MCF 10A (cell line): ENCODE measurements at places on chromosomes 2 and 18. TPM values are rescaled to one million over a fixed set of nuclear protein-coding genes. Genes with fewer than 3 reads are reported as not detected.

Gene ATOH8
- total RNA-seq = 0.72 and 1.2 TPM in 2 replicates

Gene UPP2
- not detected in 2 replicates for total RNA-seq

Gene B4GALT6
- 6.0 and 14.5 TPM in 2 replicates for total RNA-seq

Gene OTX1
- total RNA-seq = 1.4 and 2.2 TPM in 2 replicates

Gene UGT1A4
- 0.12 TPM in 1 of 2 replicates, not detected in the other for total RNA-seq

Gene TRAPPC12
- 84.4 and 102 TPM in 2 replicates for total RNA-seq

Gene ANKRD30B
- total RNA-seq = not detected in 2 replicates

Gene HSBP1L1
- total RNA-seq = 46.6 and 49.4 TPM in 2 replicates

Gene ASIC4
- 0.17 TPM in 1 of 2 replicates, not detected in the other for total RNA-seq

DNA sequence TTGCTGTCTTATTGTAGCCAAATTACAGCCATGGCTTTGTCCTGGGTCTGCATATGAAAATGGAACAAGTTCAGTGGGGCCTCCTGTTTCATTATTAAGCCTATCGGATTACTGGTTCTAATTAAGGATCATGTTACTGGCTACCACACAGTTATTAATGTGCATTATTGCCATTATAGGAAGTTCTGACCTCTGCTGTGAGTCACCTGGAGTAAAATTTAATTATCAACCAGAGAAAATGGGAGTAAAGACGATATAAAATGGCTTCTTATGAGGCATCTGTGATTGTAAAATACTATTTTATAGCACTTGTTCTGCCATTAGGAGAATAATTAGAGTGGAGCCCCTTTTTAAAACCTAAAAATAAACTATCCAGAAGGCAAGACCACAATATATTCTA is 143.3 kb upstream of the ITGB6 start:
- no peak for DNase-seq

DNA sequence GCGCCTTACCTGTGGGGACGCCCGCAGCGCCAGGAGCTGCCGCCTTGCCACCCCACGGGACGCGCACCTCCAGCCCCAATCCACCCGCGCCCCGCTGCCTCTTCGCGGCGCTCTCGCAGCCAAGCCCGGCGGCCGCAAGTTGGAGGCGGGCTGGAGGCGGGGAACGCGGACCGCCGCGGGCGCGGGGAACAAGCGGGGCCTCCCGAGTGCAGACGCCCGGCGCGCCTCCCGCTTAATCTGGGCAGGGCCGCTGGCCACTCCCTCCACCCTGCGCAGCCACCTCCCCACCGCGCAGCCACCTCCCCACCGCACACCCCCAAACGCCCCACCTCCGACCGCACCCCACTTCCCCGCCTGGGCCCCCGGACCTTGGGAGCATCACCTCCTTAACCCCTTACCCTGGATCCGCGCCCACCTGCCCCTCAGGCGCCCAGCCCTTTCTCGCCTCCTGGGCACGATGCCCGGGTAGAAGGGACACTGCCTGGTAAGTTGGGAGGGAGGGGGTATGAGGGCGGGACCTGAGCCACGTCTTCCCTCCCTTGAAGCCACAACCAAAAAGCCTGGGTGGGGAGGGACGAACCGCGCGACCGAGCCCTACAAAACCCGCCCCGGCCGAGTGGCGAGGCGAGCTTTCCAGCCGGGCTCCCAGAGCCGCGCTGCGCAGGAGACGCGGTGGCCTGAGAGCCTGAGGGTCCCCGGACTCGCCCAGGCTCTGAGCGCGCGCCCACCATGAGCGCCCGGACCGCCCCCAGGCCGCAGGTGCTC is at the start of the genes COL4A3 and COL4A4:
Gene COL4A3, plus strand, starts transcription at position 627 of the 765 bp plus-strand sequence. Its CDS starts 103 bp downstream, at position 730.
Gene COL4A4, minus strand, starts transcription at position 208 of the 765 bp plus-strand sequence. CDS start 16,722 bp downstream, outside the sequence.
- DNase-seq = peak; percentile 43

DNA sequence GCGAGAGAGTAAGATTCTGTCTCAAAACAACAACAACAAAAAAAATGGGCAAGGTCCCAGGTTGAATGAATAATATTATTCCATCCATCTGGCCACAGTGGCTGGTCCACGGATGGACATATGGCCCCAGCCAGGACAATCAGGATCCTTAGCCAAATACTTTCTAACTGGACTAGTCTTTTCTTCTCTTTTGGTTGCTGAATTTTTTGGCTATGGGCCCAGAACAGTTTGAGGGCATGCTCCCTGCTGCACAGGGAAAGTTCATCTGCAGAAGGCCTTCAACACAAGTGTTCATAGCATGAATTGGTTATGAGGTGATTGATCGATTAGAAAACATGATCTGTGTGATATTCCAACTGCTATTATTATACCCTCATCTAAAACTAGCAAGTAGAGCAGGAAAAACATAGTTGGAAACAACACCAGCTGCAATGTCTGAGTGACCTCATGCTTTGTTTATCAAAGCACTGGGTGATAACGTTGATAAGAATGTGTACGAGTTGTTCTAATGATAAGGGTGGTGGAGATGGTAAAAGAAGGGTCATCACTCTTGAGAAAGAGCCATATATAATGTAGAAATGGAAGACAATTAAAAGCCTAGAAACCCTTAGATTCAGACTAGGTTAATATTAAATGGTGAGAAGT is 47.8 kb upstream of the RNF103 start:
- DNase-seq = peak; percentile 18

- peak; percentile 92 for DNase-seq
These were observed at the start of the genes FAM210A and RNMT for GRCh38 chr18:13726232-13726971. FAM210A (minus strand) TSS chr18:13726558; CDS start chr18:13682077, 44,481 bp downstream. RNMT (plus strand) TSS chr18:13726673; CDS start chr18:13731518, 4,845 bp downstream.

GRCh38 chr2:127386764-127387654 is 766 bp downstream of the MAP3K2 start:
- peak; percentile 73 for DNase-seq

- no peak for DNase-seq
These were observed 186.4 kb upstream of the SLC39A10 start for GRCh38 chr2:195470622-195471021.

DNA sequence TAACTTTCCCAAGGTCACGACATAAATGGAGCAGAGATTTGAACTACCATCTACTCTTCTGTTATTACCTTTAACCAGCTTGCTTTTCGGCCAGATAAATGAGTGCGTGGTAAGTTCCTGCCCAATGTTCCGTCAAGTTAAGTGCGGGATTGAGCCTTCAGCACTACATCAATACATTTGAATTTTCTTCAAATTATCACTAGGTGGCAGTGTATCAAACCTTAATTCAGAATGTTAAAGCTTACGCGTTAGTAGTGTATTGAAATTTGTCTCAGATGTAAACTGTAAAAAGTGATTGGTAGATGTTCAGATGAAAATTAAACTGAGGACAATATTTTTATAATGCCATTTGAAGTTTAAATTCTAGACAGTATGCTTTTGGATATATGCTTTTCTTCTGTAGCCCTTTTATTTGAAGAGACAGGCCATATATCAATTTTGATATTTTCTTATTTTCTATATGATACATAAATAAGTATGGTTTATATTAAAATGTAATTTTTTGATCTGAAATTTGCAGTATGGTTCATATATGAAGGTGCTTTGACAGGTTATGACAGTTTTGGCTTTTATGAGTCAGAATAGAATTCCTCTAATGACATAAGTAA is 681.3 kb downstream of the ADCYAP1 start:
- DNase-seq = peak; percentile 45

DNA sequence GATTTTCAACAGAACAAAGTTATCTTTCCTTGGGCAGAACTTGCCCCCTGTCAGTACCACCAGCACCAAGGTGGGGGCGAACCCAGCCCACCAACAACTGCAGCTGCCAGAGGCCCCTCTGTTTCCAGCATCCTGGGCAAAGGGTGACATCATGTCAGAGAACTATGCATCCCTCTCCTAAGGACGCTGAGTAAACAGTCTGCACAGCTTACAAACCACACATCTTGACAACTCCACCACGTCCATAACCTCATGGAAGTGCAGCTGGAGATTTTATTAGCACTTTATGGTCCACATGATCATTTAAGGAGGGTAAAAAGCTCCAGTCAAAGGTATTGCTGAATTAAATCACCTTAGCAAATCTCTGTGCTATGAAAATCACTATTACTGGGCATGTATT is 40.4 kb downstream of the PIEZO2 start:
- no peak for DNase-seq

DNA sequence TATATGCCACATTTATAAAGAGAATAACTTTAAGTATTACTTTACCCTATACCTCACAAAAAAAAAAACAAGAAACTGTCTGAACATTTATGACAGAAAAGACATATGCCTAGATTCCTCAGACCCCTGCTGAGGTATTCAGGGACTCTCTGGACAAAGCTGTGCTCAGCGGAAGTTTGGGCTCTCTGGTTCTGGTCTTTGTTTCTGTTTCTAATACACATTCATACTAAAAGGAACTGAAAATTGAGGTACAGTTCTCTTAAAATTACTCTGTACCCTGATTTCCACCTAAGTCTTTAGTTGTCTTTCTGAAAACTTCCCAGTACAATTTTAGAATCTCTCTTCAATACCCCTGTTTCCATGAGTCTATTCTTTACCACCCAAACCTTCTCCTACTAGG is 160.3 kb downstream of the IKZF2 start:
- DNase-seq = no peak

DNA sequence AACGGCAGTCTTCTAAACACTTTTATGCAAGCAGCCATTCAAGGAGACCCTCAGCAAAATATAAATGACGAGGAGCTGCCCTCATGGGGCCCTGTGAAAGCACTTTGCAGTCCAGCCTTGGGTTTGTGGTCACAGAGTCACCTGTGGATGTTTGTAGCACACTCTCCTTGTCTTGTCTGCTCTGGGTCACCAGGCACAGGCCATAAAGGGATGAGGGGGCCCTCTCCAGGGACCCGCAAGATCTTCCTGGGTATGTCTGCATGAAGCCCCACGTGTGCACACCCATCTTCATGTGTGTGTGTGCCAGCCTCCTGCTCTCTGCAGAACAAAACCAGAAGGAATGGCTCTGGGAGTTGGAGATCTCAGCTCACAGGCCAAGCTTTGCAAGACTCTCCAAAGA is 36.2 kb downstream of the ATOH8 start:
- no peak for DNase-seq

- DNase-seq = no peak
These were observed 31.9 kb upstream of the LDLRAD4 start for GRCh38 chr18:13186687-13187086.

DNA sequence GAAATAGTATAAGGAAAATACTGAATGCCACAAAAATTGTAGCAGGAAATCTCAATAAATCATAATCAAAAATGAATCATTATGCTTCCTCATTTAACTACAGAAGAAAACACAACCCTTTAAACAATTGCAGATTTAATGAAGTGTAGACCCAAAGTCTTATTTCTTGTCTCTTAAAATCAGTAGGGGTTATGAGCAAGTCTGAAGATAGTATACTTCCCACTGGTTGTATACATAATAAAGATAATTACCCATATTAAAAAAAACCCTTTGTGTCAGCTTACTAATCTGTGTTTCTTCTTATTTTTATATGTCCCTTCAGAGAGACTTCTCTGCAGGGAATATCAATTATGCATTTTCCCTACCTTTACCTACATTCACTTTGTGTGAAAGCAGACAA is 504.7 kb downstream of the ERBB4 start:
- DNase-seq = no peak

- DNase-seq = no peak
These were observed 286.0 kb downstream of the TRIB2 start for GRCh38 chr2:13002536-13003331.

DNA sequence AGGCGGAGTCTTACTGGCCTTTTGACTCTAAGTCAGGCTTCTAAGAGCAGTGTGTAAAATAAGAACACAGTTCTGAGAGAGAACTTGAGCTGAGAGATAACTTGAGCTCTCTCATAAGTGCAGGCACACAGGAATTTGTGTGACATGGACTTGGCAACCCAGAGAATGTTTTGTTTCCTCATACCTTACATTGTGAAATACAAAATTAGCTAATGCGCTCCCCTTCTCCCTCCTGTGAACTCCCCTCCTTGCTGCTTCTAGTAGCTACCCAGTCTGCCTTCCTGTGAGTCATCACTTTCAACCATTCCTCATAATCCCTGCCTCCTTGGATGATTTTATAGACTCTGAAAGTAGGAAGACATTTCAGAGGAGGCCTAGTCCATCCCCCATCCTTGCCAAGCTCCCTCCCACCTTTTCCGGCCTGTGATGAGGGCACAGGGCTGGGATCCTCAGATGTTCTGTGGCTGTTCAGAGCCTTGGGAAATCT is 22.6 kb downstream of the FER1L5 start:
- DNase-seq = peak; percentile 99

GRCh38 chr2:199364153-199364552 is 93.6 kb downstream of the SATB2 start:
- no peak for DNase-seq

DNA sequence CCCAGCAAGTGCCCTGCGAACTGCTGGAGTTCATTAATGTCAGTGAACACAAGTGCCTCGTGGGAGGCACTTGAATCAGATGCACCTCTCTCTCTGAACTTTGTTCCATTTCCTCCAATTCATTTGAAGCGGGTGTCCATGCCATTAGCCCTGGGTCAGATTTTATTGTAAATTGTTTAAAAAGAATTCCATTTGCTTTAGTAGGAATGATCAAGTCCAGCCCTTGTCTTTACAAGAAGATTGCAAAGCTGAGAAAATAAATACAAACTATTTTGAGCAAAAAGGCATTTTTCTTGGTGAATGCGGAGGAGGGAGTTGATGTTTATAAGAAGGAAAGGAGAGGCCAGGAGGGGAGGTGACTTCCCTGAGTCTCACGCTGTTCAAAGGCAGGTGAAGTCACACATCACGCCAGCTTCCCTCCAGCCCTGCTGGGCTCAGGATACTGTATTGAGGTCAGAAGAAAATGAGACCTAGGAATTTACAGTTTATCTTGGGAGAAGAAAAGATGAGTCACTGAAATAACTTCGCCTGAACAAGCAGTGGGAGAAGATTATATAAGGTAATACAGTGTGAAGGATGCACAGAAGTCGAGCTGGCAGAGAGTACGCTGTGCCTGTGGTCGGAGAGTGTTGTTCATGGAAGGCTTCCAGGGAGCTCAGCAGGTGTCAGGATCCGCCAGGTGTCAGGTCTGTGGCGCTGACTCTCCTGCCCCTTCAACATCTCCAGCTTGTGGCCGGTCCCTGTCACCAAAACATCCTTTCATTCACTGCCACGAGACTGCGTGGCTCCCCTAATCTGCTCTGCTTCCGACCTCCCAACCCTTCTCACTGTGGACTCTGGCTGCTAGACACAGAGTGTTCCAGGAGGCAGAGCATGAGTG is 36.5 kb downstream of the EFR3B start:
- peak; percentile 89 for DNase-seq

- no peak for DNase-seq
These were observed 210.3 kb upstream of the RBMS1 start for GRCh38 chr2:160703648-160704585.

- no peak for DNase-seq
These were observed 8.0 kb upstream of the XRCC5 start for GRCh38 chr2:216101109-216101508.

DNA sequence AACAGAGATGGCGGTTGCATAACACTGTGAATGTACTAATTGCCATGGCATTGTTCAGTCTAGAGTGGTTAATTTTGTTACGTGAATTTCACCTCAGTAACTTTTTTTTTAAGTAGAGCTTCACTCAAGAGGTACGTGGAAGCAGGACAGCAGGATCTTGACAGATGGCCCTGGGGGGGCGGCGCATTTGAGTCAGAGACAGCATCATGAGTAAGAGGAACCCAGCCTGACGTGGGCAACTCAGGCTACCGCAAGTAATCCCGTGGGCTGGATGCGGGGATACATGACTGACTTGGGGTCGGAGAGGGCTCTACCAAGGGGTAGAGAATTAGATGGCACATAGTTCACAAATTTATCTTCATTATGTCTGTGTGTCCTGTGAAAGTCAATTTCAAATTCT is 38.1 kb upstream of the DAPL1 start:
- DNase-seq = no peak

- no peak for DNase-seq
These were observed 123.9 kb downstream of the PLEKHM3 start for GRCh38 chr2:207901401-207901800.

GRCh38 chr18:43192408-43192807 is 76.9 kb upstream of the RIT2 start:
- no peak for DNase-seq
